Muscle of arm (tissue), 14 donors: ENCODE measurements at places on chromosomes 2 and 18.

DNA sequence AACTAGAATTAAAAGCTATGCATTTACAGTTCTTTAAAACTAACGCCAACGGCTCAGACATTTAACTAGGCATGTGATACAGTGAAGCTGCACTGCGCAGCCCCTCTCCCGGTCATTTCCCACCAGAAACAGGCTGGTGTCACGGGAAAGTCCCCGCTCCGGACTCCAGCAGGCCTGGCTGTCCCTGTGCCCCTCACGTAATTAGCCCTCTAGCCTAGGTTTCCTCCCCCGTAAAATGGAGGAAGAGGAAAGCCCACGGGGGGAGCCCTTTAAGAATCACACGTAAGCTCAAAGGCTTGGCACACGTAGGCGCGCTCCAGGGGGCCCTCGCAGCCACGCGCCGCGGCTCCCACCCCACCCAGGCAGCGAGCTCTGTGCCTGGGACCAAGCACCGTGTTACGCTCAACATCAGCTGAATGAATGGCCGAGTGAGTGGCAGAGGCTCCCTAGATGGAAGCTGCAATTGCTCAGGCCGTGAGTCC, 48.0 kb downstream of the KCNIP3 start:
- no peak for DNase-seq

GRCh38 chr2:98065808-98066207, 21.2 kb upstream of the VWA3B start:
- no peak for DNase-seq

GRCh38 chr2:58699411-58699810, 458.3 kb upstream of the FANCL start:
- no peak for DNase-seq

- DNase-seq: no peak
These were observed 233.7 kb upstream of the CXCR4 start for GRCh38 chr2:136351684-136352083.

GRCh38 chr2:226790011-226790410, 9.6 kb downstream of the IRS1 start:
- no peak for DNase-seq

DNA sequence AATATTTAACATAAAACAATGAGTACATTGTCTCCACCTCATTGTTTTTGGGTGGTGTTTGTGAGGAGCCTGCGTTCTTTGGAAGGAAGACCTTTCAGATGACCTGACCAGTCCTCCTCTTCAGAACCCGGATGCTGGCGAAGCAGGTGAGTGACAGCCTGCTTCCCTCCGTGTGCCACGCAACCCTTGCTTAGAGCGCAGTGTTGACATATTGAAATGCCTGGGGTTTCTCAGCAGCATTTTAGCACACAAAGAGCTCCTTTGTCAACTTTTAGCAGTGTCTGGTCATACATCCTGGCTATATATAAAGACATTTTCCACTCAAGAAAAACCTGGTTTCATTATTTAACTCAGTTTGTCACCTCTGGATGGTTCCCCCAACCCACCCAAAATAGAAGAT, 335.7 kb upstream of the POU3F3 start:
- no peak for DNase-seq

DNA sequence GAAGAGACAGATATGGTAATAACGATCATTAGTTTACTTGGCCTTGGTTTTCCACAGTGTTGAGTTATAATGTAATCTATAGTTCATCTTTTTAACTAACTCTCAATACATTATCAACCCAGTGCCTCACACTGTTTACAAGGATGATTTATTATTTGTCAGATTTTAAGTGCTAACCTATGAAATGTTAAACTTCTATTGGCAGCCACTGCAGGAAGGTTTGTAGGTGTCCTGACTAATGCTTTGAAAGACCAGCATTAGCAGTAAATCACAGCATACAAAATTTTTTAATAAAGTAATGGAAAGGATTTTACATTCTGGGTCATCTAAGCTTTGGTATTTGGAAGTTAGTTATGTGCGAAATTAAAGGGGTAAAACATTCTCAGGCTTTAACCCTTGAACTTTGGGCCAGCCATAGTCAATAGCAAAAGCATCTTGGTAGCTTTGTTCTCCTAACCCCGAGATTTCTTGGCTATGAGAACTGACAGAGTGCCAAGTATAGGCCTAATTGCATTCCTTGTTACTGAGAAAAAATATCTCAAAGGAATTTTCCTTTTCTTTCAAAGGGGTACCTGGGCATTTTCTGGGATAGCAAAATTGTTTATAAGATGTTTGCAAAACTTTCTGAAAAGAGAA, 30.6 kb downstream of the SPATS2L start:
- no peak for DNase-seq

- no peak for DNase-seq
These were observed 55.3 kb downstream of the DCC start for GRCh38 chr18:52395146-52395852.

- DNase-seq: no peak
These were observed 33.4 kb upstream of the DYSF start for GRCh38 chr2:71419976-71420375.

GRCh38 chr18:28735731-28736130, 558.8 kb upstream of the CDH2 start:
- DNase-seq: no peak

GRCh38 chr2:183390109-183390508, 265.9 kb downstream of the NUP35 start:
- no peak for DNase-seq

DNA sequence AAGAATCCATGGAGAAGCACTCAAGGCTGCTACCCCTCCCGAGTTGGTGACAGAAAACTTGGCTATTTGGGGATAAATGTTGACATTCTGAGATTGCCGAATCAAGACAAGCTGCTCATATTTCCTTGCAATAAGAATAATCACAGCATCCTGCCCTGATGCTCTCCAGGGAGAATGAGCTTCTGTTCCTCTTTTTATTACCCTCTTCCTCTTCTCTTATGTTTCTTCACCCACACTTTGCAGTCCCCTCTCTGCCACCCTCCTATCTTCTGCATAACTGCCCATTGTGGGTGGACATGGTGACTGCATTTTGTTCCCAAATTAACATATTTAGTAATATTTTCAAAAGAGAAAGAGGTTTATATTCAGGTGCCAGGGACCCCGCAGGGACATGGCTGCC, 11.9 kb upstream of the MSGN1 start:
- no peak for DNase-seq

- no peak for DNase-seq
These were observed 117.3 kb downstream of the WDSUB1 start for GRCh38 chr2:159169187-159169586.

- no peak for DNase-seq
These were observed 2.7 kb upstream of the SLC23A3 start for GRCh38 chr2:219172231-219173154.

DNA sequence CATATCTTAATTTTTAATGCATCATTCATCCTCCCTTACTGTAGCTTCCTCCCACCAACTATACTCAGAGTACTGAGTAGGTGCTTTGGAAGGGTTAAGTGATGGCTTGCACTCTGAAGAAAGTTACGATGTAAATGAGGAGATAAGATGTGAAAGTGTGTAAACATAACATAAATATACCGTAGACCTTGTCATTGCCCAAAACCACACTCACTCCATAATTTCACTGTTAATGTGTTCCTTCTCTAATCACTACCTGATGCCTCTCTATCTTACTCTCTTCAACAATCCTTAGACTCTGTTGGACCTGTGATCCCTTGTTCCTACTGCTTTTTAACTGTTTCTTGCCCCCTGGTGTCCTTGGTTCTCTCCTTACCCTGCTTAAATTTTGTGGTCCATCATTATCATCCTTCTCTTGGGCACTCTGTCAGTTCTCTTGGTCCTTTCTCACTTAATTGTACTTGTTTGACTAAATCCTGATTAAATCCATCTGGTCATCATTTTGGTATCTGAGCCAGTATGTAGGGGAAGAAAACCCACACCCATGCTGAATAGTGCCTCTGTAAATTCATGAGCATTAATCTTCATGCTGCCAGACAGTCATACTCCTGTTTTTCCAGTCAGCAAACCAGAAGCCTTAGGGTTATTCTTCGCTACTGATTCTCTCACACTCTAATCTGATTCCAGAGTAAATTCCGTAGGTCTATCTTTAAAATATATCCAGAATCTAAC, 45.0 kb downstream of the PMS1 start:
- DNase-seq: no peak

GRCh38 chr2:240463866-240464481, 28.5 kb downstream of the GPC1 start:
- no peak for DNase-seq

GRCh38 chr18:62399781-62400308, 74.7 kb downstream of the TNFRSF11A start:
- no peak for DNase-seq

DNA sequence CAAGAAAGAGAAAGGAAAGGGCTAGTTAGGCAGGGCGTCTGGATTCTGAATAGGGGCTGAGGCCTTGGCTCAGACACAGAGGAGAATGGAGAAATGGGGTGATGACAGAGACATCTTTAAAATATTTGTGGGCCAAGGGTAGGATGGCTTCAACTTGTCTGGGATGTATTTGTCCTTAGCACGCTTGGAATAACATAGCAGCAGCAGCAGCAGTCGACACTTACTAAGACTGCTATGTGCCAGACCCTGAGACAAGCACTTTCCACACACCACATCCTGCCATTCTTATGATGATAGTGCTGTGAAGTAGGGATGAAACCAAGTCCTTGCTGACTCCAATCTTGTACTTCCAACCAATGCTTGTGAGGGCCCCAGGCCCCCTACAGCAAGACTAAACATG, 2.6 kb downstream of the IL1RL1 start:
- no peak for DNase-seq

DNA sequence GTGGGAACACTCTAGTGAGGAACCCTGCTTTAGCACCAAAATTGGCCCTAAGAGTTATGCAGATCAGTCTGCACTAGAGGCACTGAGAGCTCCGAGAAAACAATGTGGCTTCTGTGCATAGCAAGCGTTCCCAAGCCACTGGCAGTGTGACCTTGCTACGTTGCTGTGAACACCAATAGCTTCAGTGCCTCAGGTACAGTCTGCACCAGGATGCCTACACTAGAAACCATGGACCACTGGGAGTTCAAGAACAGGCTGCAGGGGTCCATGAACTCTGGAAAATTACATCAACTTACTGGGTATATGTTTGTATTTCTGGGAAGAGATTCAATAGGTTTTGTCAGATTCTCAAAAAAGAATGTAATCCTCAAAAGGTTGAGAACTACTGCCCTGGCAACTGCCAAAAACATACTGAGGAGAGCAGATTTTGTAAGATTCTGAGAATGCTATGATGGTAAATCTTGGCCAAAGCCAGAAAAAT, 18.3 kb upstream of the SP3 start:
- no peak for DNase-seq

DNA sequence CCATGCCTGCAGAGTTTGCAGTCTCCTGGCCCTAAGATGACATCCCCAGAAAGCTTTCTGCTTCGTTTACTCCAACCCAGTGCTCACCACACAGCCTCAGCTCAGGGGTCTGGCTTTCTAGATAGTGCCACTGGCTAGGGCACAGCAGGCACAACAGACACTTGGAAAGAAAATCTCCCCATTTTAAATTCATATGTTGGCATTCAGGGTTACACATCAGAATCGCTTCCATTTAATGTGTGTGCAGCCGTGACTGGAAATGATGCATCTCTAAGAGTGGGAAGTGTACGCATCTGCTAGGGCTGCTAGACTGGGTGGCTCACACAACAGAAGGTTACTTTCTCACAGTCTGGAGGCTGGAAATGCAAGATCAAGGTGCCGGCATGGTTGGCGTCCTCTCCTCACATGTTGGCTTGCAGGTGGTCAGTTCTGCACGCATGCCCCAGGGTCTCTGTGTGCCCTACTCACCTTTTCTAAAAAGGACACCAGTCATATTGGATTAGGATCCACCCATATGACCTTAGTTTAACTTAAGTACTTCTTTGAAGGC, 329.4 kb upstream of the RAB12 start:
- DNase-seq: no peak

GRCh38 chr2:16283071-16283850, 342.9 kb downstream of the MYCN start:
- DNase-seq: no peak

- DNase-seq: no peak
These were observed 3.3 kb upstream of the ACTR3 start for GRCh38 chr2:113886479-113887008.

- no peak for DNase-seq
These were observed 62.8 kb downstream of the SOS1 start for GRCh38 chr2:39058101-39058500.
